ENCODE measurements at places on chromosomes 6 and 20.

DNA sequence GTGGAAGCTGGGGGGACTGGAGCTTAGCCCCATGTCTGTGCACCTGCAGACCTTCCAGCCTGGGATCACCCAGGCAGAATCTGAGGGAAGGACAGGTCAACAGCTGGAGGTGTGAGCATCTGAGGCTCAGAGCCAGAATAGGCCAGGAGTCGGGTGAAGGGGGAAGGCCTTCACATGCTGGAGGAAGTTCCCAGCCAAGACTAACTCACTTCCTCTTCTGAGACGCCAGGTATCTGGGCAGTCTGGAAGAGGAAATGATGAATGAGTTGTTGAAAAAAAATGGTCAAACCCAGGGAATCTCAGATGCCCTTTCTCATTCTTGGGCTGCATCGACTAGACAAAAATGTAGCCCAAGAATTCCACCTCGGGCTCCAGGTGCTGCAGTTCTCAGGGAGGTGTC is 73.6 kb upstream of the TIAM2 start:
- no peak for DNase-seq

- DNase-seq = peak; percentile 55
These were observed 37.1 kb upstream of the TFAP2A start for GRCh38 chr6:10451828-10452509.

- DNase-seq = no peak
These were observed 68.5 kb downstream of the FOXC1 start for GRCh38 chr6:1678201-1678600.

DNA sequence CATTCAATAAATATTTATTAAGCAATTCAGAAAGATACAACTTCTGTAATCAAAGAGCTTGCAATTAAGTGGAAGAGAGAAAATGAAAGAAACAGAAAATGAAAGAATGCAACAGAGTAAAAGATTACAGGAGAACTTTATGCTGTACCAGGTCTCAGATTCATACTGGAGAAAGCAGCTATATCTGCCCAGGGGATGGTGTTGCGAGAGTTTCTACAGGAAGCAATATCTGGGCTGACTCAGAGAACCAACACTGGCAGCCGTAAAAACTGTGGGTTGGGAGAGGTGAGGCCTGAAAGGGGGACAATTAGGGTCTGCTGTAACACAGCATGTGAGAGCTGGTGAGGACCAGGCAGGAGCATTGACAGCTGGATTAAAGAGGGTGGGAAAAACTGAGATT is 256.7 kb upstream of the TCF21 start:
- DNase-seq = peak; percentile 33

GRCh38 chr6:157080986-157081391 is 242.3 kb downstream of the TMEM242 start:
- no peak for DNase-seq

DNA sequence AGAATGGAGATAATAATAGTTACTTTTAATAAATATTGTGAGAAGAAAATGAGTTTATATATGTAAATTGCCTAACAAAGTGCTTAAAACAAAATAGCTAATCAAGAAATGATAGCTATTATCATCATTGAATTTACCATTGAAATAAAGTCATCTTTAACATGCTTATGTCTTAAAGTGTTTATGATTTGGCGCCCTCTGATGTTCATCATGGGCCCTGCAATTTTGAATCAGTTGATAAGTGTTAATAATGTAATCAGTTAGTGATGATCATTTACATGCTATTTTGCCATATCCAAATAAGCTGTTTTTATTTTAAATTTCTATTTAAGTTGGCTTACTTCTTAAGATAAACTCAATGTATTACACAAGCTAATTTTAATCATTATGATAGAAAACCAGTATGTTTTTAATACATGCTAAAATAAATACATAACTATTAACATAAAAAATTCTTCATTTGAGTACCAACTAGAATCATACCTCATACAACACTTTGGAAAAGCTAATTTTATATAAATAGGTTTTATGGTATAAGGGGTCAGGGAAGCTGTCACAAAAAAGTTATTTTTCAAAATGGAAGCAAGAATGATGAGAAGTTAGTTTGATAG is 39.2 kb upstream of the TPD52L1 start:
- peak; percentile 64 for DNase-seq

DNA sequence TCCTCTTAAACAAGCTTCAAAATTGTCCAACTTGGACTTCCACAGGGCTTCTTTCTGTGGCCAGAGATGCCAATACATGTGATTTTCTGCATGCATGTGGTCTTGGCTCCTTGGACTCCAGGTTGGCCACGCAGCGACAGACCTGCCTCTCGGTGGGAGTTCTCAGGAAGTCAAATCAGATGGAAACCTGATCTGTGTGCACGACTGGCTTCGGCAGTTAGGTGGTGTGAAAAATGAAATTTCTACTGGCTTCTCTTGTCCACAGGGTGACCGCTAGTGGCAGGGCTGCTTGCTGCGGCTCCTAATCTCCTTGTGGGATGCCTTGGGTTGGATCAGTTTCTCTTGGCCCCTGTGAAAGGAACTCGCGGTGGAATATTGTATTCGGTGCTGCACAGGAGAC is 57.3 kb downstream of the PHACTR3 start:
- DNase-seq = no peak

GRCh38 chr20:57779401-57780003 is 69.7 kb upstream of the PMEPA1 start:
- DNase-seq = no peak

DNA sequence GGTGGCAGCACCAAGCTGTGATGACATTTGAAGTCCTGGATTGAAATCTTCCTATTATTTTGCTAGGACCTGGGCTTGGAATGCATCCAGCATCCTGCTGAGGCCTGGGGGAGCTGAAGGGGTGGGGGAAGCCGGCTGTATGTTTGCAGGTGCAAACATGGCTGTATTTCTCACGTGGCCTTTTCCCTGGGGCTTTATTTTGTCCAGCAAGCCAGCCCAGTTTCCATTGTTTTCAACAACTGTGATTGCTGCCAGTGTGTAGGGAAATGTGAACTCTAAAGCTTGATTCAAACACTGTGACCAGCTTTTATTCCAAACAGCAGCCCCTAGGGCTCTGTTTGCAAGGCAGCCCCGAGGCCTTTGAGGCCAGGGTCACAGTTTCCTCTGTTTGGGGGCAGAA is 683.0 kb downstream of the DHX35 start:
- DNase-seq = no peak

- peak; percentile 70 for DNase-seq
These were observed 934 bp upstream of the CST9 start for GRCh38 chr20:23606652-23607049.

GRCh38 chr6:149843051-149843633 is 21.0 kb downstream of the LRP11 start:
- DNase-seq = no peak

DNA sequence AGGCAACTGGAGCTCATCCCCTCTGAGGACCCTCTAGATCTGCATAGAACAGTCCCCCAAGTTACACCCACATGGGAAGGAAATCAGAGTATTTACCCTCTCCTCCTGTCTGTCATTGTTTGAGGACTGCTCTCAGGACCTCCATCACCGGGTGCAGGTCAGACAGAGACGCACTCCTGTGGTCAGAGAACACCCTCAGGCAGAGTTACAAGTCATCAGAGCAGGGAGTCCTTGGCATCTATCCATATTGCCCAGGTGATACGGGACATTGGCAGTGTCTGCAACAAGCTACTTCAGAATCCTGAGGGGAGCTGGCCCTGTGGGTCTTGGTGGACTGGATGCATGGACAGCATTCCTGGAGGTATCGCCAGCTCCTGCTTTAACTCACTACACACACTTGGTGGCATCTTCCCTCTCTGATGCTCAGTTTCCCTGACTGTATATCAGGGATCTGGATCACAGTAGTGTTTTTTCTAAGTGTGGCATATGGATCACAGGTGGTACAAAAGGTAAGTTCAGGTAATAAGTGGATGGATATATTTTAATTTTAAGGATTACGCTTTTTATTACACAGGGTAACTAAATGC is 15.1 kb upstream of the ISM1 start:
- no peak for DNase-seq

DNA sequence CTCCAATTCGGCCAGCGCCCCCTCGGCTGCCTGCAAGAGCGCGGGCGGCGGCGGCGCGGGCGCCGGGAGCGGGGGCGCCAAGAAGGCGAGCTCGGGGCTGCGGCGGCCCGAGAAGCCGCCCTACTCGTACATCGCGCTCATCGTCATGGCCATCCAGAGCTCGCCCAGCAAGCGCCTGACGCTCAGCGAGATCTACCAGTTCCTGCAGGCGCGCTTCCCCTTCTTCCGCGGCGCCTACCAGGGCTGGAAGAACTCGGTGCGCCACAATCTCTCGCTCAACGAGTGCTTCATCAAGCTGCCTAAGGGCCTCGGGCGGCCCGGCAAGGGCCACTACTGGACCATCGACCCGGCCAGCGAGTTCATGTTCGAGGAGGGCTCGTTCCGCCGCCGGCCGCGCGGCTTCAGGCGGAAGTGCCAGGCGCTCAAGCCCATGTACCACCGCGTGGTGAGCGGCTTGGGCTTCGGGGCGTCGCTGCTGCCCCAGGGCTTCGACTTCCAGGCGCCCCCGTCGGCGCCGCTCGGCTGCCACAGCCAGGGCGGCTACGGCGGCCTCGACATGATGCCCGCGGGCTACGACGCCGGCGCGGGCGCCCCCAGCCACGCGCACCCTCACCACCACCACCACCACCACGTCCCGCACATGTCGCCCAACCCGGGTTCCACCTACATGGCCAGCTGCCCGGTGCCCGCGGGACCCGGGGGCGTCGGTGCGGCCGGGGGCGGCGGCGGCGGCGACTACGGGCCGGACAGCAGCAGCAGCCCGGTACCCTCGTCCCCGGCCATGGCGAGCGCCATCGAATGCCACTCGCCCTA is 963 bp downstream of the FOXF2 start:
- peak; percentile 57 for DNase-seq

- DNase-seq = peak; percentile 16
These were observed 1.9 kb downstream of the TAB2 start for GRCh38 chr6:149319422-149319821.

DNA sequence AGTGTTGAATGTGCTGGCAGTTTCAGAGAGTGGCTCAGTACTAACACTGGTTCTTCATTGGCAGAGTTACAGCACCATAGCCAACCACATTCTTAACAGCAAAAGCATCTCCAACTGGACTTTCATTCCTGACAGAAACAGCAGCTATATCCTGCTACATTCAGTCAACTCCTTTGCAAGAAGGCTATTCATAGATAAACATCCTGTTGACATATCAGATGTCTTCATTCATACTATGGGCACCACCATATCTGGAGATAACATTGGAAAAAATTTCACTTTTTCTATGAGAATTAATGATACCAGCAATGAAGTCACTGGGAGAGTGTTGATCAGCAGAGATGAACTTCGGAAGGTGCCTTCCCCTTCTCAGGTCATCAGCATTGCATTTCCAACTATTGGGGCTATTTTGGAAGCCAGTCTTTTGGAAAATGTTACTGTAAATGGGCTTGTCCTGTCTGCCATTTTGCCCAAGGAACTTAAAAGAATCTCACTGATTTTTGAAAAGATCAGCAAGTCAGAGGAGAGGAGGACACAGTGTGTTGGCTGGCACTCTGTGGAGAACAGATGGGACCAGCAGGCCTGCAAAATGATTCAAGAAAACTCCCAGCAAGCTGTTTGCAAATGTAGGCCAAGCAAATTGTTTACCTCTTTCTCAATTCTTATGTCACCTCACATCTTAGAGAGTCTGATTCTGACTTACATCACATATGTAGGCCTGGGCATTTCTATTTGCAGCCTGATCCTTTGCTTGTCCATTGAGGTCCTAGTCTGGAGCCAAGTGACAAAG is 17.0 kb upstream of the ADGRF4 start:
- DNase-seq = no peak

GRCh38 chr6:51963980-51964379 is 123.4 kb downstream of the PKHD1 start:
- no peak for DNase-seq

DNA sequence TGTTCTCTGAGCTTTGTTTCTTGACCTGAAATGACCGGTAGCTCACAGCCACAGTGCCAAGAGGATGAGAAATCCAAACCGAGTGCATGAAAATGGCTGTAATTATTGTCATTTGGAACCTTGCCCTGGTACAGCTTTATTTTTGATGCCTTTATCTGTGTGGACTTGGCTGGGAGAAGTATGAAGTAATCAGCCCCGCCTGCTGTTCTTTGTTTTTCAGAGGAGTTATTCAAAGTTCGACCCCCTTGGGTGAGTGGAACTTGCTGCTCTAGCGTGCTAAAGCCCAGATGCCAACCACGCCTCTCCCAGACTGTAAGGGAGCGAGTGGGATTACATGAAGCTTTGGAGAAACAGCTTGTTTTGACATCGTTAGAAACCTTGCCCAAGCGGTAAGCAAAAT is 48.3 kb downstream of the ECT2L start:
- peak; percentile 30 for DNase-seq

- no peak for DNase-seq
These were observed 23.5 kb downstream of the ZBTB9 start for GRCh38 chr6:33477864-33478263.

DNA sequence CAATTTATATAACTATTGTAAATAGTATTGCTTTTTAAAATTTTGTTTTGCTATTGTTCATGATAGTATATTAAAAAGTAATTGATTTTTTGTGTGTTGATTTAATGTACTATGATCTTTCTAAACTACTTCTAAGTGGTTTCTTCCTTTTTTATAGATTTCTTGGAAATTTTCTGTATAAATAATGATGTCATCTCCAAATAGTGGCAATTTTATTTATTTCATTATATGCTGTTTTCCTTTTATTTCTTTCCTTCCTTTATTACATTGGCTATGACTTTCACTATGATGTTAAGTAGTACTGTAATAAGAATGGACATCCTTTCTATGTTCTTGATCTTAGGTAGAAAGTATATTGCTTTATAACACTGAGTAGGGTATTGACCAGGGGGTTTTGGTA is 451.5 kb upstream of the SPTLC3 start:
- DNase-seq = no peak

GRCh38 chr6:146670161-146670560 is 71.4 kb downstream of the ADGB start:
- no peak for DNase-seq

GRCh38 chr6:36827261-36828079 is 11.8 kb downstream of the CPNE5 start:
- DNase-seq = peak; percentile 84

DNA sequence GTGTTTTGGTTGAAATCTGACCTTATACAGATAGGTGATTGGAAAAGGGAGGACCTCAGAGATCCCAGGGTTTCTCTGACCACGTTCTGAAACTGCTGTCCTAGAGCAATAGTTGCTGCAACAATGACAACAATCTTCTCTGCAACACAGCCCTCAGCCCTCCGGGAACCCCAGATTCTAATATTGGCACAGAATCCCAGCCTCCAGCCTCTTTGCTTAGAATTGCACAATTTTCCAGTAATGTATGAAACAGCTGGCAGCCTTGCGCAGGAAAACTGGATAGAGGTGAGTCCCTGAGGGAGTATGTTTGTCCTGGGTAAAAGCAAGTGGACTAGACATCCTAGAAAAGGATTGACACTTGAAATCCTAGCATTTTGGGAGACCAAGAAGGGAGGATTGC is 30.4 kb upstream of the PNRC1 start:
- DNase-seq = no peak

Measured in fibroblast of skin of back (primary cell).